ENCODE measurements at places on chromosomes 12 and 14.

DNA sequence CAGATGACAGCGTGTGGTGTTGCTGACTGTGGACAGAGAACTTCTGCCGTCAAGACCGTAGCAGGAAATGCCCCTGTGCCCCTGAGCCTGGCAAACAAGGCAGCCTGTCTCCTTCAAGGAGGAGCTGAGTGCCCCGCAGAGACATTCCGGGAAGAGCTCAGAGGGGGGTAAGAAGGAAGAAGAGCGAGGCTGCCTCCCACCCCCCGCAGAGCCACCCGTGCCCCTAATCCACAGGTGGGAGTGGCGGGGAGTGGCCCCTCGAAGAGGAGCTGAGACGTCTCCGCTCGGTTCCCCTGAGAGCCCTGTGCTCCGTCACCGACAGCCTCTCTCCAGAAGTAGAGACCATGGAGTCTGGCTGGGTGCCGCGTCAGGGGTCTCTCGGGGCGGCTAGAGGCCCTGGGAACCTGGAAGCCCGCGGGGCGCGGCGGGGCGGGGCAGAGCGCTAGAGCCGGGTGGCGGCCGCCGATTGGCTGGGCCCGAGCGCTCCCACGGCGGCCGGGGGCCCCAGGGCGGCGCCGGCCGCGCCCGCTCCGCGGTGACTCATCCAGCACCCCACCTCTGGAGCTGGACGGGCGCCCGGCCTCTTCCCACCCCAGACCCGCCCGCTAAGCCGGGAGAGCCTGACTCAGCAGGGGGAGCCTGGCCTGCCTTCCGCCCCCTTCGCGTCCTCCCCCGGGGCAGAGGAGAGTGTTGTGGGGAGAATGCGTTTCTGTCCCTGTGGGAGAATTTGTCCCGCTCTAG lies 25.2 kb upstream of the KRT78 start:
- peak; percentile 32 for DNase-seq

- no peak for DNase-seq
These were observed 7.6 kb downstream of the TSPAN9 start for GRCh38 chr12:3084742-3085141.

DNA sequence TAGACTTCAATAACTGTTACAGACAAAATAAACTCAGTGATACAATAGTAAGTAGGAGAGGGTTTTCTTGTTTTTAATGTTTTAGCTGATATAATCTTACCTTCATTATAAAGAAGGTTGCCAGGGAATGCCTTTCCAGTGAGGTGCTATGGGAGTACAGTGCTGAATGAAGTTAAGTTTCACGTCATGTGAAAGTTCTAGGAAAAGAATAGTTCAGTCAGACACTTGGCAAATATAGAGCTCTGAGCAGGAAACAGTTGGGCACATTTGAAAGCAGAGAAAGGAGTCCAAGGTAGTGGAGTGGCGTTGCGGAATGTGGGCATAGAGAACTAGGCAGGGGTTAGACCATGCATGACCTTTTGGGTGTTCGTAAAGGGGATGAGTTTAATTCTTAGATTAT lies 88.6 kb upstream of the DCN start:
- no peak for DNase-seq

DNA sequence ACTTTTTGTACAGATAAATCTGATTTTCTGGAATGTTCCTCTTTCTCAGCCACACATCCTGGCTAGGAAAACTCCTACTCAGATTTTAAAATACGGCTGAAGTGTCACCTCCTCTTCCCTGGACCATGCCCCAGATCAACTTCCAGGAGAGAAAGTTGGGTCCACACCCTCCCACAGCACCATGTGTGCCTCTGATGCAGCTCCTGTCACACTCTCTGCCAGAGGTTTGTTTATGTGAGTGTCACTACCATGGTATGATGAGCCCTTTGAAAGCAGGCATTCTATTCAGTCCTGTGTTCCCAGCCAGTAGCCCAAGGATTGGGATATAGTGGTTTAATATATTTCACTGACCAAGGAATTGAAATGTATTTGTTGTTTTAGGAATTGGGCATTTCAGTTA lies 287.2 kb upstream of the ATP2B1 start:
- DNase-seq: no peak

- DNase-seq: no peak
These were observed 606 bp downstream of the CINP start for GRCh38 chr14:102362084-102362483.

- no peak for DNase-seq
These were observed 70.5 kb upstream of the ANO4 start for GRCh38 chr12:100724071-100724470.

DNA sequence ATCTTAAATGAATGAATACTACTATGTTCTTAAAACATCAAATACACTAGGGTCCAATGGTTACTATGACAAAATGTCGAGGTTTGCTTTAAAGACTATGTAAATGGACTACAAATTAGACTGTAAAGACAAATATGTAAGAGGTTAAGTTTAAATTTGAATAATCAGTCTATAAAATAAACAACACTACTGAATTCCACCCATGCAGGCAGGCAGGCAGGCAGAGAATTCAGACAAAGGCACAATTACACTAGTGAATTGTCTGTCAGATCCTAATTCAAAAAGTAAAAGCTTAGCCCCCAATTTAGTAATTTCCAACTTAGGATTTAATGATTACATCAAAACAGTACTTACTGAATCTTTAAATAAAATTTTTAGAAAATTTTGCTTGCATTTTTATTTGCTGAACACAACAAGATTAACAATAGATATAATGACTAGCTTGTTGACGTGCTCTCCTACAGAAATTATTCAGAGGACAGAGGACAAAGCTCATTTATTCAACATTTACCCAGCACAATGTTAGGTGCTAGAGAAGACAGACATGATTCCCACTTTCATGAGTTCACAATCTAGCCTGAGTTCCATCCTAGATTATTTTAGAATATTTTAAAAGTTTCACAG lies 97.4 kb downstream of the CDK17 start:
- DNase-seq: no peak

DNA sequence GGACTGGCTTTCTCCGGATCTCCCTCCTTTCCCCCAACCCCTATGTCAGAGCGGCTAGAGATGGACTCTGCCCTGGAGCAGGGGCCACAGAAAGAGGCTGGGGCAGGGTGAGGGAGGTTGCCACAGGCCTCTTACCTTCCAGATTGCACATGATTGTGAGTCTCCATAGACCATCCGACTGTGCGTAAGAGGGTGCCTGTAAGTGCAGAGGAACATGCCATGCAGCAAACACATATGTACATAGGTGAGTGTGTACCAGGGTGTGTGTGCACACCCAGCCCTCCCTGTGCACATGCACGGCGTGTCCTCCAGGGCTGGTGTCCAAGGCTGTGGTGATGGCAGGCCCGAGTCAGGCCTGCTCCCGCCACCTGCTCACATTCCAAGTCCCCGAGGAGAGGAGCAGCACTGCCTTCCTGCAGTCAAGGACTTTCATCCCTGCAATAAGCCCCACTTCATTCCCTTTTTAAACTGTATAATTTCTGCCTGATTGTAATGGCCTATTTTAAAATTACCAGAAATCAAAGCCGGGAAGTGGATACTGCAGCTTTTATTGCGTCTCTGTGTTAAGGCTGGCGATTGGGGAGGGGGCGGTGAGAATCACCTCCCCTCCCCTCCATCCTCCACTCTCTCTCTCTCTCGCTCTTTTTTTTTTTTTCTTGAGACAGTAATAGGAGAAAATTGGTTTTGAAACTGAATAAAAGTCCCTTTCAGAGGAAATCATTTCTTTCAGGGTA lies 28.5 kb downstream of the FAM222A start:
- no peak for DNase-seq

GRCh38 chr14:96938946-96939345 lies 141.8 kb downstream of the VRK1 start:
- DNase-seq: no peak

GRCh38 chr14:102498678-102499265 lies 10.8 kb downstream of the ANKRD9 start:
- no peak for DNase-seq

DNA sequence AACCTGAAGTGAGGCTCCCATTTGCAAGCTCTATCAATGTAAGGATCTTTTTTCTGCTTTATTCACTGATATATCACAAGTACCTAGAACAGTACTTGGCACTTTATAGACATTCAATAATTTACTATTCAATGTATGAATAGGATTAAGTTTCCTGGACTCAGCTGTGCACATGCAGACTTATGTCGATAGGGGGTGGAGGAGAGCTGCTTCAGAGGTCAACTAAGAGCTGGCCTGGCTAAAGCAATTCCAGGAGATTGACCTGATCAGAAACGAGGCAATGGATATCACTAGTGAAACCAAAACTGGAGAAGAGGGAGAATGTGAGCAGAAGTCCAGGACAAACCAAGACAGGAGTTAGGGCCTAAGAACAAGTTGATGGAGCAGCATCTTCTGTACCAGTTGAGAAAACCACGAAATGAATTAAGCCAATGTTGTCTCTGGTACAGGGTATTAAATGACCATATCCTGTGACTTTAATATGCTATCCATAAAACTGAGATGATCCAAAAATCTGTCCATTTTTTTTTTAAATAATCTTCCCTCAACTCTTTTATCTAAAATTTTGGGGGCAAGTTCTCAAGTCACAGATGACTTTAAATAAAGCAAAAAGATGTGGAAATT lies 169.2 kb downstream of the PIK3C2G start:
- no peak for DNase-seq

- DNase-seq: no peak
These were observed 1.3 kb downstream of the CLEC7A start for GRCh38 chr12:10128687-10129086.

- DNase-seq: no peak
These were observed 1.5 kb downstream of the PRR4 start for GRCh38 chr12:10847744-10848143.

GRCh38 chr12:84702001-84702400 lies 210.6 kb downstream of the SLC6A15 start:
- no peak for DNase-seq

DNA sequence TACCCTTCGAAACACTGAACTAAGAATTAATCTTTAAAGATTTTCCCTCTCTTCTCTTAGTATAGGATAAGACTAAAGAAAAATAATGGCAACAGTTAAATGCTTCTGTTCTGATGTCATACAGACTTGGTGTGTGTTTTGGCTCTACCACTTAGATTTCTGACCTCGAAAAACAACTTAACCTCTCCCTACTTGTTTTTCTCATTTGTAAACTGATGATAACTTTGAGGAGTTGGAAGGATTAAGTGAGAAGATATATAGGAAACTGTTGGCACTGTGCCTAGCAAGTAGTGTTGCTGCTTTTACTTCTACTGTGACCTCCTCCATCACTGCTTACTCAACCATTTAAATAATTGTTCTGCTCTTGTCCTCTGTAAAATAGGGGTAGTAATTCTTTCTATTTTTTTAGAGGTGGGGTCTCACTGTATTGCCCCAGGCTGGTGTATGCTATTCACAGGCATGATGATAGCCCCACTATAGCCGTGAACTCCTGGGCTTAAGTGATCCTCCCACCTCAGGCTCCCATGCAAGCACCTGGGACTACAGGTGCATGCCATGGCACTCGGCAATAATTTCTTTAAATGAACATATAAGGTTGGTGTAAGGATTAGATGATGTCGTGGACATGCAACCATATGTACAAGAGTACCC lies 22.4 kb downstream of the PALS1 start:
- no peak for DNase-seq

- no peak for DNase-seq
These were observed 209.4 kb upstream of the PRICKLE1 start for GRCh38 chr12:42798811-42799438.

DNA sequence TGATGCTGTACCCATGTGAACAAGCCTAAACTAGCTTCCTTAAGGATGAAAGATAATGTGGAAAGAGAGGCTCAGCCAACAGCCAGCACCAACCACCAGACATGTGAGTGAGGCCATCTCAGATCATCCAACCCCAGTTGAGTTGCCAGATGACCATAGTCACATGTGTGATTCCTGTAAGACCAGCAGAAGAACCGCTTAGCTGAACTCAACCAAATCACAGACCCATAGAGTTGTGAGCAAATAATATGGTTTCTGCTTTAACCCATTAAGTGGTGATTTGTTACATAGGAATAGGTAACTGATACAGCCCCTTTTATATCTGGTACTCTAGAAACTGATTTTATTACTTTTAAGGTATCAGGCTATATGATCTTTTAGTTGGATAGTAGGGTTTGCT lies 17.6 kb upstream of the ELK3 start:
- no peak for DNase-seq

GRCh38 chr12:61870658-61871484 lies 389.3 kb upstream of the USP15 start:
- no peak for DNase-seq

- DNase-seq: no peak
These were observed 98.9 kb downstream of the CMKLR1 start for GRCh38 chr12:108240027-108240785.

DNA sequence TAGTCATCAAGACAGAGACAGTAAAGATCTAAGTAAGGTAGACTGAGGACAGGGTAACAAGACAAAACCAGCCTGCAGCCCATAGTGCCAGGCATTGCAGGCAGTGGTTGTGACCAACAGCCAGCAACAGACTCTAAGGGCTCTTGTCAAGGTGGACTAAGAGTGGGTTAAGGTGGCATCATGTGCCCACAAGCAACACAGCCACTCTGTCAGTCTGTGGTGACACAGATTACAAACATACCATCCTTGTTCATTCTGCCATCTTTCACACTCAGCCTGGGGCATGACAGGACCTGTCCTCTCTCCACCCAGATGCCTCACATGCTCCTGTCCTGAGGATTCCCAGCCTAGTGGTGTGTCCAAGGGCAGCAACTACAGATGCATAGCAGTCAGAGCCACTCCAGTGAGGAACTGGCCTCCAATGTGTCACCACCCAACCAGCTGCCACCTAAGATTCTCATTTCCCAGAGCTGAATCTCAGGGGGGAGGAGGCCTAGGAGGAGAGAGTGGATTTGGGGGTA lies 28.3 kb downstream of the VDR start:
- no peak for DNase-seq

- no peak for DNase-seq
These were observed at the start of gene TUNAR for GRCh38 chr14:95876761-95877538. TSS of gene TUNAR (plus strand) at chr14:95876832.

DNA sequence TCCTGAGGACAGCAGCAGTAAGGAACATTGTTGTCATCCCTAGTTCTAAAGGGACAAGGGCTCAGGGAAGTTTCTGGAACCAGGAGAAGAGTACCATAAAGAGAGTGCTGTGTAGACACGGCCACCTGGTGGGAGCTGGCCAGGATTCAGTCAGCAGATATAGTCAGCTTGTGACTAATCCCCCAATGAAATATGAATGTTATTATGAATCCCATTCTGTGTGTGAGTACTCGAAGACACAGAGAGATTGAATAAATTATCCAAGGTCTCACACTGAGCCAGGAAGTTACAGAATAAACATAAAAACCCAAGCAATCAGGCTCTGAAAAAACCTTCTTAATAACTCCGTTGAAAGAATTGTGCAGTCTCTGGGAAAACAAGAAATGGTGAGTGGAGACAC lies 1359.5 kb downstream of the AACS start:
- DNase-seq: no peak

All from SHP77 (cell line).